Posterior vena cava (tissue), 2 donors: ENCODE measurements at places on chromosomes 1 and 21. TPM values are rescaled to one million over a fixed set of nuclear protein-coding genes. Genes with fewer than 3 reads are reported as not detected.

NPHS2 gene
- not detected for total RNA-seq

BARHL2 gene
- not detected for total RNA-seq

OR10T2 gene
- total RNA-seq, result not detected

ALX3 gene
- not detected for total RNA-seq

PRR9 gene
- not detected for total RNA-seq

TSTD1 gene
- 12.5 TPM for total RNA-seq
